Effector memory CD4-positive, alpha-beta T cell (primary cell): ENCODE measurements at places on chromosomes 13 and 19.

GRCh38 chr19:4369109-4369887 lies 25.9 kb downstream of the MPND start:
- peak; percentile 71 for DNase-seq

DNA sequence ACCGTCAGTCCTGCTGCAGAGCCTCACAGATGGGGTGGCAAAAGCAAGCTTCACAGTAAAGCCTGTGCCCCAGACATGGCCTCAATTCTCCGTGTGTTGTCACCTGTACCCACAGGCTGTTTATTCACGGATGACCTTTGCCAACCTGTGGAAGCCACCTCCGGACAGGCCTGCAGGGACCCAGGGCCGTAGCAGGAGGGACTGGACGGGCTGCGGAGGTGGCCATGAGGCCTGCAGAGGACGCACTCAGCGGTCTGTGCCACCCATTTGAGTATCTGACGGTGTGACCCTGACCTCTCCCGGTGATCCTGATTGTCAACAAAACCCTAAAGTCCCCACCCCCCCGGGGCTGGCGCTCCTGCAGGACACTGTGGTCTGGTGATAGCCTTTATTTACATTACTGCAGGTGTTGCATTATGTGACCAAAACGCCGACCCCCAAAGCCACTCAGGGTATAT lies 7.8 kb upstream of the KLF16 start:
- DNase-seq, result no peak

- no peak for DNase-seq
Measured at GRCh38 chr19:17358395-17358794, 18.7 kb downstream of the PLVAP start.

DNA sequence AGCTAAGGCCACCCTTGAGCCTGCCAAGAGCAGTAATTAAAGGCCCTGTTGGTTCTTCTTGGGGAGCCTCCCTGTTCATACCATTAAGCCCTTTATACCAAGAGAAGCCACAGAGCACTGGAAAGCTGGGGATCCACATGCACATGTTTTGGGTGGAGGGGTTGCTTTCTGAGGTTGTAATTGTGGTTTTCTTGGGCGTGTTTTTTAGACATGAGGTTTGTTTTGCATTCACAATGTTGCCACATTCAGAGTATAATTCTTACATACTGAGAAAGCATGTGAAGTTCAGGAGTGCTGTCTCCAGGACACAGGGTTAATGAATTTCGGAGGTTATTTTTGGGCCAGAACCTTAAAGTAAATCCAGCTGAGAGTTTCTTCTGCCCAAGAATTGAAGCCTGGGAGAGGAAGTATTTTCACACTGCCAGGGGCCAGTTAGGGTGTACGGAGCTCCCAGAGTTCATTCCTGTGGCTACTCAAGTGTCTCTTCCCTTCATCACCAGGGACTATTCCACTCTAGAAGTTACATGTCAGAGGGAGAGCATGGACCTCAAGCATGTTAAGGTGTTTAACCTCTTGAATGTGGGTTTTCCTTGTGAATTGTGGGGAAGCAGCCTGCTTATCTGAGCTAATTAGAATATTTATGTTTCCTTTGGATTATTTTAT lies 37.0 kb downstream of the ZNF136 start:
- DNase-seq, result no peak

- DNase-seq, result no peak
Measured at GRCh38 chr13:62014299-62014698, 598.6 kb upstream of the PCDH20 start.

DNA sequence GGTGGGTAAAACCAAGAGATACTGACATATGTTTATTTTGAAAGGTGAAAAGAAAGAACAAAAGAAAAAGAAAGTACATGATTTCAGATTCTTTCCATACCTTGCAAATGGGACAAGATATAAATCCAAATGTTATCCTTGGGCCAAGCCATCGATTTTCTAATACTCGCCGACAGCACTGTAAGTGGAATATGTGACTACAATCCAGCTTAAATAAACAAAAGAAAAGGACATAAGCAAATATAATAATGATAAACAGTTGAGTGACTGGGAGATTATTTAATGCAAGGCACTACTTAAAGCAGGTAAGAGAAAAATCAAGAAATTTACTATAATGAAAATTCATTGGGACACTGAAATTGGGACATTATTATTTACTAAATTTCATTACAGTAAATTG lies 29.9 kb upstream of the FBXL3 start:
- DNase-seq, result no peak

DNA sequence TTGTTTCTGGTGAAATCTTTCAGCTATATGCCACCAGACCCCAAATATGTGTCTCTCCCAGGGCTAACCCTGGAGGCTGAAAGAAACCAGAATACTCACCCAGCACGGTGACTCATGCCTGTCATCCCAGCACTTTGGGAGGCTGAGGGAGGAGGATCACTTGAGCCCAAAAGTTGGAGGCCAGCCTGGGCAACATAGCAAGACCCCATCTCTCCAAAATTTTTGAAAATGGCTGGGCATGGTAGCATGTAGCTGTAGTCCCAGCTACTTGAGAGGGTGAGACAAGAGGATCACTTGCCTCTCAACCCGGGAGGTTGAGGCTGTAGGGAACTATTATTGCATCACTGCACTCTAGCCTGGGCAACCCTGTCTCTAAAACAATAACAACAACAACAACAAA lies 76.1 kb upstream of the UQCRFS1 start:
- DNase-seq, result no peak

DNA sequence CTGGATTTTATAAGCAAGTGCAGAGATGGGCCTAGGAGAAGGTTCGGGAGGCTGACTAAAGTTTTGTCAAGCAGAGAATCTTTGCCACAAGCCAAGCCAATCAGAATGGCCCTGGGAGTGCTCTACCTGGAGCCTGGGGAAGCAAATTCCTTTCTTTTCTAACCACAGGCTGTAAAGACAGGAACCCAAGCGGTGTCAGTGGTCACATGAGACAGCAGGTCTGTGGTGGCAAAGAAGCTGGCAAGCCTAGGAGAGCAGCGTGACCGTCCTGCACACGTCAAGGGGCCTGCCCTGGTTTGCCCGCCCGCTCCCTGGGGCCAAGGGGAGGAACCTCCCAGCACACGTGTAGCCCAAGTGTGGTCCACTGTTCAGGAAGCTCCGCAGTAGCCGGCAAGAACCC lies 90.8 kb downstream of the IPO5 start:
- no peak for DNase-seq

GRCh38 chr19:42091742-42092141 lies 15.8 kb downstream of the ZNF574 start:
- DNase-seq, result no peak

DNA sequence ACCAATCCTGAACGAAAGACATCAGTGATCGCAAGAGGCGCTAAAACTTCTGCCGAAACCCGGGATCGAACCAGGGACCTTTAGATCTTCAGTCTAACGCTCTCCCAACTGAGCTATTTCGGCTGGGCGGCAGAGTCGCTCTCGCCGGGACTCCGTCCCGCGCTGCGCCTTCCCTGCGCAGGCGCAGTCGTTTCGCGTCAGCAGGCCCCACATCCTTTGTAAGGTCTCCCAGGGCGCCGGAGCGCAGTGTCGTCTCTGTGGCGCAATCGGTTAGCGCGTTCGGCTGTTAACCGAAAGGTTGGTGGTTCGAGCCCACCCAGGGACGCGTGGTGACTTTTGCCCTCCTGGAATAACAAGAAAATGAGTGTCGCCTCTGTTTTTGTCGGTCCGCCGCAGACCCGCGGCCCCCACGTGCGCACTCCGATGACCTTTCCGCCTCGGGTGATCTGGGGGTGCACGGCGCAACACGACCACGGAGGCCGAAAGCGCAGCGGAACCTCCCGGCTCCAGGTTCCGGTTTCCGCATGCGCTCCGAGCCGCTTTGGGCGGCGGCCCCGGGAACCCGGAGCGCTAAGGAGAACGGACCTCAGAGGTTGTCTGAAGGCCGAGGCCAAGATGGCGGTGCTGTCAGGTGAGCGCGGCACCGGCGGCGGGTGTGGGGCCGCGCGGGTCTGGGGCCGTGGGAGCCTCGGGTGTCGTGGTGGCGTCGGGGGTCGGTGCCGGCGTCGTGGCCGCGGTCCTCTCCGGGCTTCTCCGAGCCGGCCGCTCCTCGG lies at the start of gene NDUFS7:
NDUFS7 (plus strand) TSS at position 596 of the 773 bp plus-strand sequence; CDS start at position 616, 20 bp downstream.
- peak; percentile 86 for DNase-seq

- no peak for DNase-seq
Measured at GRCh38 chr13:31997641-31998040, 33.9 kb upstream of the FRY start.

DNA sequence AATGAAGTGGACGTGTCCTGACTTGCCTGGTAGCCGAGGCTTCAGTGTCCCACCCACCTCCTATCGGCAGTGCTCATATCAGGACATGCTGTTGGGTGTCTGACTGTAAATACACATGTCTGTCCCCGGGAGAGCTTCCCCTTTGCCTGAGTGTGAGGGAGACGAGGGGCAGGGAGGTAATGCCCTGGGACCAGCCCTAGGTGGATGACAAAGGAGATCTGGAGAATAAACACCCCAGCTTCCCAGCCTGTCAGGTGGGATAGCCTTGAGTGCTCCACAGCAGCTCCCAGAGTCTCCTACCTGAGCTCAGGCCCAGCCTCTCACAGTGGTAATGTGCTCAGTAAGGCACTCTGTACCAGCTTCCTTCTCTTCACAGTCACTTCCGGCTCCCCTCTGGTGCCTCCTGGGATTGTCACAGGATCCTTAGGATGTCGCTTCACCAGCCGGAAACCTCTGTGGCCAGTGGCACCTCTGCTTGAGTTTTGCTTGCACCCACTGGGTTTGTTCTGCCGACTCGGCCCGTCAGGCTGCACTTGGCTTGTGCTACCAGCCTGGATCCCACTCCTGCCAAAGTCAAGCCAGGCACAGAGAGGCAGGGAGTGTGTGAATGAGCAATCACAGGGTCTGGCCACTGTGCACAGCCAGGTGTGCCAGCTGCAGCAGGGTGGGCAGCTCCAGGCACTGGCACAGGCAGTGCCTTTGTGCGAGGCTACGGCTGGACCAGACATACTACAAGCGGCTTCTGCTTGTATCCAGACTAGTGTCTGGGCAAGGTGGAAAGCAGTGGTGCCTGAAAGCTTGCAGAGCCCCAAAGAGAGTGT lies 54.4 kb upstream of the RGCC start:
- no peak for DNase-seq

GRCh38 chr19:18168673-18169381 lies 4.8 kb upstream of the IFI30 start:
- DNase-seq, result no peak

GRCh38 chr19:30003866-30004265 lies 61.8 kb downstream of the URI1 start:
- DNase-seq, result no peak

DNA sequence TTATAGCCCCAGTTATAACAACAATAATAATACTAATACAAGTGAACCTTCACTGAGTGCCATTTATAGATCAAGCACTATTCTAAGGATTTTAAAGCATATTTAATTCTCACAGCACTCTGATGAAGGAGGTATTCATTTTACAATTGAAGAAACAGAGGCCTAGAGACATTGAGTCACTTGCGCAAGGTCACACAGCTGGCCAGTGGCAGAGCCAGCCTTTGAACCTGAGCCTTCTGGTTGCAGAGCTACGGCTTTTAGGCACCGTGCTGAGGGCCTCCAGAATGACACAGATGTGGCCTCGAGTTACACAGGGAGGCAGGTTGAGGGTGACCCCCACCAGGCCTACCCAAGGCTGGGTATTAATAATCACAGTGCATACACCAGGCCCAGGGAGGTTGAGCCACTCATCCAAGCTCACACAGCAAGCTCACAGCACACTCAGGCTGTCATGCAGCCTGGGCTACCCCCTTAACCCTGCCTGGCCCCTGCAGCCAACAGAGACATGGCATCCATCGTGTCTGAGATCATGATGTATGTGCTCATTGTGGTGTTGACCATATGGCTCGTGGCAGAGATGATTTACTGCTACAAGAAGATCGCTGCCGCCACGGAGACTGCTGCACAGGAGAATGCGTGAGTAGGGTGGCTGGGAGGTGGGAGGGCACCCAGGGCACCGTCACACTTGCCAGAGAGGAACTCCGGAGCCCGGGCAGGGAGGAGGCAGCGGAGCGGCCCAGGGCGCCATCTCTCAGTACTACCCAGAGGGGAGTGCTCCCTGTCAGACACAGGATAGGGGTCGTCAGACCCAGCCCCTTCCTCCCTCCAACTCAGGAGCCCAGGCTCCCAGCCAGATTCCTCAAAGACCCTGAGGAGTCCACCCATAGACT lies 2.7 kb upstream of the HPN start:
- no peak for DNase-seq

- no peak for DNase-seq
Measured at GRCh38 chr13:32897296-32897695, 118.9 kb upstream of the KL start.

GRCh38 chr19:2719920-2720776 lies 1.0 kb downstream of the DIRAS1 start:
- no peak for DNase-seq

GRCh38 chr13:114100446-114101357 lies 31.7 kb downstream of the RASA3 start:
- no peak for DNase-seq

GRCh38 chr19:45091031-45091923 lies 1.7 kb upstream of the PPP1R37 start:
- DNase-seq, result peak; percentile 95
